ENCODE measurements at places on chromosomes 11 and 22.

DNA sequence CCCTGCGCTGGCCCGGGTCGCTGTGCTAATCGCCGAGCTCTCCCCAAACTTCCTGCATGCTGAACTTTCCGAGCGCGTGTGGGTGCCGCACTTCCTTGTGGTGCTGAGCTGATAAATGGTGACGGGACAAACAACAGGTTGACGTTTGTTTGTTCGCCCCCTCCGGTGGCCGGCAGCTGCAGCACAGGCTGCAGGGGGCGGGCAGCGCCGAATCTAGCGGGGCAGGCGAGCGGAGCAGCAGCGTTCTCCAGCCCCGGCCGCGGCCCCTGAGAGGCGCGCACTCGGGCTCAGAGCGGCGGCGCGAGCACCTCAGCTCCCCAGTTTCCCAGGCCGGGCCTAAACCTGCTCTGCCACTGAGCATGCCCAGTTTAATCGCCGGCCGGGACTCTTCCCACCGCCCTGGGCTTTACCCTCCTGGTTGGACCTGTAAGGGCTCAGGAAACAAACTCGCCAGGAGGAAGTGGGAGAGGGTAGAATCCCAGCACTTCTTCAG is at the start of gene PDGFD:
PDGFD (minus strand) TSS at position 120 of the 493 bp plus-strand sequence.
- H3K4me3 ChIP-seq = peak within 1 kb of the TSS; percentile 66
- H3K4me1 ChIP-seq = peaks cover 4% of the 10 kb centered on the region
- no peak within 1 kb of the TSS for H3K27ac ChIP-seq
- H3K36me3 ChIP-seq = no peaks in the 10 kb centered on the region

DNA sequence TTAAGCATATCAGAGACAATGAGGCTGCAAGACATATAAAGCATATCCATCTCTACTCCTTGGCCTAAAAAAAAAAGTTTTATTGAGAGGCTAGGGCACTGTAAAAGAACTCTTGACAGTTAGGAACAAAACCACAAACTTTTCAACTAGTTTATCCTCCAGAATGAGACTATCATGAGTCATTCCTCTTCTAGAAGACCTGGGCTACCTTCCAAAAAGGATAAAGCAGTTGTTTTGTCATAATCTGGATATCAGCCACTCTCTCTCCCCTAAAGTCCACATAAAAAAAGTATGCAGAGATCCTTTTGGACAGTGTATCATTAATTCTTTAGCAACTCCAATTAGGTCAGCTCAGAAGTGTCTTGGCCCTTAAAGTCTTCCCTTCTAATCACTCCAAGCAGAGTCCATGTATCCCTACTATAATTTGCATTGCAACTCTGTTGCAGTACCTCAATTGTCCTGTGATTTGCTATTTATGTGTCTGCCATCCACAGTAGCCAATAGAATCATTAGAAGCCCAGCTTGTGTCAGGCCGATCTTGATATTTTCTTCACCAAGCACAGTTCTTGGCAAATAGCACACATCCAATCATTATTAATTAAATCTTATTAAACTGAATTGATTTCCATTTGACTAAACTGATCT is 10.4 kb downstream of the OR51T1 start:
- no peaks in the 10 kb centered on the region for H3K27me3 ChIP-seq
- no peak overlapping the region for H3K4me3 ChIP-seq
- H3K27ac ChIP-seq = no peak overlapping the region
- no peak for DNase-seq

DNA sequence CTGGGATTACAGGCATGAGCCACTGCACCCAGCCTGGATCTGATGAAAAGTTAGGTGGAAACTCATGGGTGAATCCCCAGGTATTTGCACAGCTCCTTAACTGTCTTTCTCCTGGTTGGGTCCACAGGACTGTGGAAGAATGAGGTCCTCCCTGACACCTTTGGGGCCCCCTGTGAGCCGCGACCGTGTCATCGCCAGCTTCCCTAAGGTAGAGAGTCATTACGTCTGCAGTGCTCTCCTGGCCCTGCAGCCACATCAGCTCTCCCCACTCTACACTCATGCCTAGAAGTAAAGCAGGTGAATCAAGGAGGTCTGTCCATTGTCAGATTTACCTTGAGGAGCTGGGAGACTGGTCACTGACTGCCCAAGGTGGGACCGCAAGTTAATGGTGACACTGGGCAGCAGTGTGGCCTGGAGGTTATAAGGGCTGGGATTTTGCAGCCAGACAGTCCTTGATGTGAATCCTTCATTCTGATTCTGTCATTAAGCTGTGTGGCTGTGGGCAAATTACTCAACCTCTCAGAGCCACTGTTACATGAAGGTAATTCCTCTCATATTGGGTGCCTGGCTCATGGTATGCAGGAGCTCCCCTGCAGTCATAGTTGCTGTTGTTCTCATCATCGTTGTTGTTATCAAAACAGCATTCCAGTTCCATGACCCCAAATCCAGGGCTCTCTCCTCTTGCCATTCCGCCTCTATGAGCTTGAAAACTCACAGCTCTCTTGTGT is 1.4 kb downstream of the RAB36 start:
- H3K36me3 ChIP-seq = no peaks in the 10 kb centered on the region
- H3K4me1 ChIP-seq = peaks cover 2% of the 10 kb centered on the region
- no peak for DNase-seq
- H3K27ac ChIP-seq = no peak overlapping the region

GRCh38 chr22:25148149-25148691 is 51.4 kb upstream of the CRYBB3 start:
- DNase-seq = no peak
- no peak overlapping the region for H3K27ac ChIP-seq
- no peak overlapping the region for H3K4me3 ChIP-seq
- no peaks in the 10 kb centered on the region for H3K36me3 ChIP-seq
- H3K27me3 ChIP-seq = no peaks in the 10 kb centered on the region
- H3K4me1 ChIP-seq = peaks cover 1% of the 10 kb centered on the region

DNA sequence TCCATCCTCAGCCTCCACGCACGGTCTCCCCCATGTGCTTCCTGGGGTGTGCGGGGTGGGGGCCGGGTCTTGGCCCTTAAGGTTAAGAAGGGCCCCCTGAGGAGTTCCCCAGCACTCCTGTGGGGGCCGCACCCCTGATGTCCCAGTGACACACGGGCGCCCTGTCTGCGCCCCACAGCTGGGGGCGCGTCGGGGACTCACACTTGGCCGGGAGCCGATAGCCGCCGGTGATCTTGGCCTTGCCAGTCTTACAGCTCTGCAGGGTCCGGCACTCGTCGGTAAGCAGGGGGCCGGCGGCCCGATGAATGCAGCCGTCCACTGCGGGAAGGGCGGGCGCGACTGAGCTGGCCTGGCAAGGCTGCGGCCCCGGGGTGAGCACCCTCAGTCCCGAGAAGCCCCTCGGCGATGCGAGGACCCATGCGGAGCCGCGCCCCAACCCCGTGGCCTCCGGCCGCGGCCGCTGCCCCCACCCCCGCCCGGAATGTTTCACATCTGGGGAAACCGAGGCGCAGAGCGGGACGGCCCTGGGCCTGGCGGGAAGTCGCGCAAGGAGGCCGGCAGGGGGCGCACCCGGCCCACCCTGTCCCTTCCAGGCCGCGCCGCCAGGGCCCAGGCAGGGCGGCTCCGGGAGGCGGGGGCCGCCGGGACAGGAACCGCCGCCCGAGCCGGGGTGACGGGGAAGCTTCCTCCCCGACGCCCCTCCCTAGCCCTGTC is 13.9 kb downstream of the OTUB1 start:
- H3K4me3 ChIP-seq = peak overlapping the region; percentile 40
- peaks cover 3% of the 10 kb centered on the region for H3K4me1 ChIP-seq
- H3K27ac ChIP-seq = no peak overlapping the region
- H3K36me3 ChIP-seq = peaks cover 21% of the 10 kb centered on the region
- no peaks in the 10 kb centered on the region for H3K27me3 ChIP-seq

DNA sequence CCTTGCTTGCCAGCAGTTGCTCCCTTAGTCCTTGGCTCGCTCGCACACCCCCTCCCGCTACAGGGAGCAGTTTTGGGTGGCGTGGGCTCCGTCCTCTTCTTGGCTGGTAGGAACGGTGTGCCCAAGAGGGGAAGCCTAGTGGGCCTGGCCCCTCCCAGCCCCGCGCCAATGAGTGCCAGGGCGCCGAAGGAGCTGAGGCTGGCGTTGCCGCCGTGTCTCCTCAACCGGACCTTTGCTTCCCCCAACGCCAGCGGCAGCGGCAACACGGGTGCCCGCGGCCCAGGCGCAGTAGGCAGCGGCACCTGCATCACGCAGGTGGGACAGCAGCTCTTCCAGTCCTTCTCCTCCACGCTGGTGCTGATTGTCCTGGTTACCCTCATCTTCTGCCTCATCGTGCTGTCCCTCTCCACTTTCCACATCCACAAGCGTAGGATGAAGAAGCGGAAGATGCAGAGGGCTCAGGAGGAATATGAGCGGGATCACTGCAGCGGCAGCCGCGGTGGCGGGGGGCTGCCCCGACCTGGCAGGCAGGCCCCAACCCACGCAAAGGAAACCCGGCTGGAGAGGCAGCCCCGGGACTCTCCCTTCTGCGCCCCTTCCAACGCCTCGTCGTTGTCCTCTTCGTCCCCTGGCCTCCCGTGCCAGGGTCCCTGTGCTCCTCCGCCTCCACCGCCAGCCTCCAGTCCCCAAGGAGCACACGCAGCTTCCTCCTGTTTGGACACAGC is 1.6 kb downstream of the C11orf87 start:
- no peak for DNase-seq
- peaks cover 21% of the 10 kb centered on the region for H3K27me3 ChIP-seq
- peaks cover 1% of the 10 kb centered on the region for H3K4me1 ChIP-seq
- no peaks in the 10 kb centered on the region for H3K36me3 ChIP-seq
- no peak overlapping the region for H3K27ac ChIP-seq
- peak overlapping the region; percentile 24 for H3K4me3 ChIP-seq

GRCh38 chr22:50602338-50602700 is 1.7 kb downstream of the MAPK8IP2 start:
- no peak for DNase-seq
- no peak overlapping the region for H3K4me3 ChIP-seq
- peaks cover 9% of the 10 kb centered on the region for H3K27me3 ChIP-seq

- DNase-seq = no peak
- no peaks in the 10 kb centered on the region for H3K4me1 ChIP-seq
- no peaks in the 10 kb centered on the region for H3K27me3 ChIP-seq
- no peaks in the 10 kb centered on the region for H3K36me3 ChIP-seq
- H3K4me3 ChIP-seq = no peak overlapping the region
Observed at GRCh38 chr11:35126879-35127581, 11.9 kb upstream of the CD44 start.

DNA sequence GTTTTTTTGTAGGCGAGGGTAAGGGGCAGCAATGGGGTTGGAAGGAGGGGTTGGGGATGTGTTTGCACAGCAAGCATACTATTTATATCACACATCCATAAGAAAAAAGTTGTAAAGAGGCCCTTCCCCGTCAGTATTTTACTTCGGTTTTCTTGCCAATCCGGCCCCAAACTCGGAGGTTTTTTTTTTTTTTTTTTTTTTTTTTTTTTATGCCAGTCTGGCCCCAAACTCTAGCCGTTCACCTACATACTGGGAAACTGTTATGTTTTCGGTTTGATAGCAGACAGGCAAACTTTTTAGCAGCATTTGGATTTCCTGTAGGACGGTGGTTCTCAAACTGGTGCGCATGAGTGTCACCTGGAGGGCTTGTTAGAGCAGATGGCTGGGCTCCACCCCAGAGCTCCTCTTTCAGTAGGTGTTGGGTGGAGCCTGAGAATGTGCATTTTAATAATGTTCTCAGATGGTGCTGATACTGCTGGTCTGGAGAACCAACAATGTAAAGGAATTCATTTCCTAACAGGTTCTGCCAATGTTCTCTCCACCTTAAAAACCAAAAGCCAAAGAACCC is 76.5 kb upstream of the ZBED5 start:
- H3K4me1 ChIP-seq = peaks cover 2% of the 10 kb centered on the region
- H3K4me3 ChIP-seq = peak overlapping the region; percentile 60
- H3K27me3 ChIP-seq = peaks cover 4% of the 10 kb centered on the region
- no peak for DNase-seq
- H3K27ac ChIP-seq = no peak overlapping the region
- no peaks in the 10 kb centered on the region for H3K36me3 ChIP-seq

- DNase-seq = no peak
- no peak overlapping the region for H3K4me3 ChIP-seq
- no peak overlapping the region for H3K27ac ChIP-seq
- no peaks in the 10 kb centered on the region for H3K27me3 ChIP-seq
- no peaks in the 10 kb centered on the region for H3K36me3 ChIP-seq
- H3K4me1 ChIP-seq = peaks cover 8% of the 10 kb centered on the region
Observed at GRCh38 chr11:128941573-128942271, 949 bp downstream of the TP53AIP1 start.

GRCh38 chr11:132456751-132457328 is 1075.5 kb downstream of the OPCML start:
- H3K36me3 ChIP-seq = no peaks in the 10 kb centered on the region
- no peaks in the 10 kb centered on the region for H3K27me3 ChIP-seq
- no peak overlapping the region for H3K27ac ChIP-seq
- H3K4me3 ChIP-seq = no peak overlapping the region
- peaks cover 3% of the 10 kb centered on the region for H3K4me1 ChIP-seq

GRCh38 chr22:27110665-27111451 is 453.5 kb downstream of the MIAT start:
- H3K4me1 ChIP-seq = peaks cover 2% of the 10 kb centered on the region
- no peaks in the 10 kb centered on the region for H3K27me3 ChIP-seq
- H3K27ac ChIP-seq = no peak overlapping the region
- DNase-seq = no peak
- H3K4me3 ChIP-seq = no peak overlapping the region

- no peaks in the 10 kb centered on the region for H3K27me3 ChIP-seq
- DNase-seq = no peak
- no peak overlapping the region for H3K27ac ChIP-seq
- H3K4me1 ChIP-seq = peaks cover 4% of the 10 kb centered on the region
Observed at GRCh38 chr22:27418261-27418660, 383.3 kb downstream of the MN1 start.

GRCh38 chr11:121281698-121282097 is 10.9 kb upstream of the SC5D start:
- no peak for DNase-seq
- H3K27ac ChIP-seq = no peak overlapping the region
- H3K4me3 ChIP-seq = no peak overlapping the region
- H3K4me1 ChIP-seq = 0 out of 2 replicates have a peak, but pooled peaks cover 1% of the 10 kb centered on the region
- no peaks in the 10 kb centered on the region for H3K27me3 ChIP-seq

GRCh38 chr11:118200497-118200896 is 24.1 kb upstream of the SCN2B start:
- H3K4me3 ChIP-seq = no peak overlapping the region
- no peak for DNase-seq
- H3K27ac ChIP-seq = no peak overlapping the region
- no peaks in the 10 kb centered on the region for H3K36me3 ChIP-seq
- no peaks in the 10 kb centered on the region for H3K27me3 ChIP-seq

DNA sequence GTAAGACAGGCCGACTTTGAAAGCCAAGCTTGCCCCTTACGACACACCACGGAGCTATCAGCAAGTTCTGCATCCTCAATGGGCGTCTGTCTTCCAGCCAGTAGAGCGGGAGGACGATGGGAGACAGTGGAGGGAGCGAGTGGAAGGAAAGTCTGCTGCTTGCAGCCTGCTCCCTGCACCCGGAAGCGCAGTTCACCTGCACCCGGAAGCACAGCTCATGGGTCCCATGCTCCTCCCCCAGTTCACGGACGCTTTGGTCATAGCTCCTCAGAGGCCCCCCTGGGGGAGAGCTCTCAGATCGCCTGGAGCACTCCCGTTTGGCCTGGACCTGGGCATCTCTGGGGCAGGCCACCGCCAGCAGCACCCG is 51.3 kb downstream of the FBLN1 start:
- H3K4me3 ChIP-seq = no peak overlapping the region
- H3K27me3 ChIP-seq = no peaks in the 10 kb centered on the region
- H3K36me3 ChIP-seq = peaks cover 22% of the 10 kb centered on the region
- H3K4me1 ChIP-seq = no peaks in the 10 kb centered on the region

Measured in iPS DF 6.9 (cell line).